Dermis blood vessel endothelial cell (primary cell): ENCODE measurements at places on chromosomes 13 and 19. TPM values are rescaled to one million over a fixed set of nuclear protein-coding genes. Genes with fewer than 3 reads are reported as not detected.

The CCDC106 gene
- 7.8 and 13.9 TPM in 2 replicates for total RNA-seq

- DNase-seq: peak; percentile 67
Observed at GRCh38 chr13:95660981-95661581, 15.9 kb upstream of the DNAJC3 start.

- no peak for DNase-seq
Observed at GRCh38 chr13:30044932-30045331, 194.5 kb upstream of the UBL3 start.

GRCh38 chr13:33571618-33572017 is 246.3 kb upstream of the RFC3 start:
- DNase-seq: no peak

DNA sequence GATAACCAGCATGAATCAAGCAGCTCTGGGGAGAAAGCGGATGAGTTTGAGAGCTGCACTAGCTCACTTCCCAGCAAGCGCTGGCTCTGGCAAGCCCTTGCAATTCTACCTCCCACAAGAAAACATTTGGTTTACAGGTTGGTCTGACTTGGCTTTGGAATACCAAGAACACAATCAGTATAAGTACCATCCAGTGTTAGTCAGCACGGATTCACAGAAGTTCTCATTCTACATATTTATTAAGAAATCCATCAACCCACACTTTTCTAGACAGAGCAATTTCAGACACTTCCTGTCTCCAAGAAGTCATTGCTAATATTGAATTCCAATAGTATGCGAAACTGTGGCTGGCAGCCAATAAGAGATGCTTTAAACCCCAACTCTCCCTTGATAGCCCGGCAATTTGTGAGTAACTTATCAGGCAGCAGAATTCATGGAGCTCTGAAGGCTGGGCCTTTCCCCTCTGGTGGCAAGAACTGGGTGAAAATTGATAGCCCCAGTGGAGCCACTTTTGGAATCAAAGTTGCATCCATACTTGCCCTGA is 59.4 kb upstream of the WASF3 start:
- peak; percentile 55 for DNase-seq

GRCh38 chr13:36421447-36421846 is 10.8 kb upstream of the CCNA1 start:
- DNase-seq: no peak

GRCh38 chr19:49363268-49364082 is at the start of gene DKKL1:
Gene DKKL1 (plus strand): TSS chr19:49363877. CDS start chr19:49363999, 122 bp downstream.
- peak; percentile 100 for DNase-seq

- DNase-seq: no peak
Observed at GRCh38 chr19:6026390-6027227, 48.7 kb upstream of the RANBP3 start.

DNA sequence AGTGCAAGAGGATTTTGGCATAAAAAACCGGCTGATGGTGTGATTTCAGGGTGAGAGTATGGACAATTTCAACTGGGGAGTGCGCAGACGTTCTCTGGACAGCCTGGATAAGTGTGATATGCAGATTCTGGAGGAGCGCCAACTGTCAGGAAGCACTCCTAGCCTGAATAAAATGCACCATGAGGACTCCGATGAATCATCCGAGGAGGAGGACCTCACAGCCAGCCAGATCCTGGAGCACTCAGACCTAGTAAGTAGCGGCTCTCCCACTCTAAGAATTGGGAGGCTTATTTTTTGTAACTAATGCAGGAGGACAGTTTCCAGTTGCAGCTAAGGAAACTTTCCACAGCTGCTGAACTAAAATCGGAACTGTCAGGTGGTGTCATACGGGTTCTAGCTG is 53.6 kb downstream of the ZAR1L start:
- DNase-seq: peak; percentile 99

The FCAR gene
- not detected in 2 replicates for total RNA-seq
